ENCODE measurements at places on chromosomes 5 and 9.
A peak's percentile ranks its signal among the peaks of the same experiment; 100 is the strongest.

GRCh38 chr9:121852241-121852640, 200.8 kb downstream of the DAB2IP start:
- DNase-seq: no peak

GRCh38 chr5:148640471-148640870, 13.9 kb downstream of the HTR4 start:
- DNase-seq: no peak

- DNase-seq: peak; percentile 99
Measured at GRCh38 chr5:16271851-16272250, 92.3 kb upstream of the MARCHF11 start.

DNA sequence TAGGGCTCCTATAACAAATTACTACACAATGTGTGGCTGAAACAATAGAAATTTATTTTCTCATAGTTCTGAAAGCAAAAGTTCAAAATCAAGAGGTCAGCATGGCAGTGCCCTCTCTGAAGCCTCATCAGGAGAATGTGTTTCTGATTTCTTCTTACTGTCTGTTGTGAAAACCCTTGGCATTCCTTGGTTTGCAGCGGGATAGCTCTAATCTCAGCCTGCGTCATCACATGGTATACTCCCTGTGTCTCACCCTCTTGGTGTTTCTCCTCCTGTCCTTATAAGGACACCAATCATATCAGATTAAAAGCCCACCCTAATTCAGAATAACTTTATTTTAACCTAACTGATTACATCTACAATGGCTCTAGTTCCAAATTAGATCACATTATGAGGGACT, 87.5 kb upstream of the CDH9 start:
- no peak for DNase-seq
